ENCODE measurements at places on chromosomes 7 and 10.
A peak's percentile ranks its signal among the peaks of the same experiment; 100 is the strongest.

DNA sequence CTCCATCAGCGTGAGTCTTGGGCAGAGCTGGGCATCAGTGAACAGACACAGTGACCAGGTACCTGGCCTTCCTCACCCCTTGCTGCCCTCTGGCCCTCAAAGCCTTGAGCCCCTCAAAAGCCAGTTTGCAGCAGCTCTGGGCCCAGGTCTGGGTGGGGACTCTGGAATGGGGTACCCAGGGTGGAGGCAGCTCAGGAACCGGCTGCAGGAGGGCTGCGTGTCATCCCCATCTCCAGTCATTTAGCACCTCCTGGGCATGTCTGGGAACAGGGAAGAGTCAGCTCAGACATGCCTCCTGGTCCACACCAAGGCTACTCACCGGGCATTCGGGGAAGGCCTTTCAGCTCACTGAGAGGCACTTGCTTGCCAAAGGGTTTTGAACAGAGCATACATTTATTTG, 503.3 kb downstream of the TCERG1L start:
- DNase-seq = no peak

DNA sequence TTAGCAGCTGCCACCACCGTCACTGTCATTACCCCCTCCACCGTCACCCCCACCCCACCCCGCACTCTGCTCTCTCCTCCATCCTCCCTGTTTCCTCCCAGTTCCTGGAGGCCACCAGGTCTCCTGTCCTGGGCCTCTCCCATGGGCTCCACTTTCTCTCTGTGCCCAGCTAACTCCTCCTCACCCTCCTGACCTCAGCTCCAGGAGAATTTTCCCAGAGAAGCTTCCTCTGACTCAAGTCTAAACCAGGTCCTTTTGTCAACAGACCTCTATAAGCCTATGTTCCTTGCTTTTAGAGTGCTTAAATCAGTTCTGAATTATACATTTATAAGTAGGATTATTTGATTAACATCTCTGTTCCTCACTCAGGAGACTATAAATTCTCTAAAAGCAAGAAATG, 150.0 kb downstream of the ARHGAP12 start:
- no peak for DNase-seq

DNA sequence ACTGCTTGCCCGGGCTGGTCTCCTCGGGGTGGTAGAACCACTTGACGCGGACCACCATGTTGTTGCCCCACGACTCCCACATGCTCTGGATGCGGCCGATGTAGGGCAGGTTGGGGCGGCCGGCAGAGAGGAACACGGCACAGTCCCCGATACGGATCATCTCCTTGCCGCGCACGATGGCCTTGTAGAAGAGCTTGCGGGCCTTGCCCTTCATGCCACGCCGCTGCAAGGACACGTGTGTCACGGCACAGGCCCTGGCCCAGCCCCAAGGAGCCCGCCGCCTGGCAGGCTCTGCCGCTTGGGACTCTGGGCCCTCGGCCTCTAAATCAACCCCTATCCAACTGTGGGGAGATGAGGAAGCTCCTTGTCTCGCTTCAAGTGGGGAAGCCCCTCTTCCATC, 26.4 kb downstream of the SLC29A4 start:
- no peak for DNase-seq

GRCh38 chr10:92066386-92066785, 142.8 kb downstream of the BTAF1 start:
- no peak for DNase-seq

- no peak for DNase-seq
These were observed 102.8 kb upstream of the MBL2 start for GRCh38 chr10:52875336-52875735.

DNA sequence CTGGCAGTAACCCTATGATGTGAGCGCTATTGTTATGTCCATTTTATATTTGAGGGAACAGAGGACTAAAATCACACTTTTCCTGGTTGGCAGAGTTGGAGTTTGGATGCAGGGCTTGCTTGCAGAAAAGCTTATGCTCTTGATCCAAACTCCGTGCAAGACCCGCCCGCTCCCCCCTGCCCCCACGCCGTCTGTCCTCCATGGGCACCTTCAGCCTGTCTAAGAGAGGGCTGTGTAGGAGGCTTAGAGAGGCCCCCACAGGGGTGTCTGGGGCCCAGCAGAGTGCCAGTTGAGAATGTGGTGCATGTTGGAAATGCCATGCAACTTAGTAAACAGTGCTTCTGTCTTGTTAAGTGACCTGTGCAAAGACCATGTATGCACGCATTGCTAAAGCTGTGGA, 170.5 kb upstream of the NPY start:
- DNase-seq = no peak

DNA sequence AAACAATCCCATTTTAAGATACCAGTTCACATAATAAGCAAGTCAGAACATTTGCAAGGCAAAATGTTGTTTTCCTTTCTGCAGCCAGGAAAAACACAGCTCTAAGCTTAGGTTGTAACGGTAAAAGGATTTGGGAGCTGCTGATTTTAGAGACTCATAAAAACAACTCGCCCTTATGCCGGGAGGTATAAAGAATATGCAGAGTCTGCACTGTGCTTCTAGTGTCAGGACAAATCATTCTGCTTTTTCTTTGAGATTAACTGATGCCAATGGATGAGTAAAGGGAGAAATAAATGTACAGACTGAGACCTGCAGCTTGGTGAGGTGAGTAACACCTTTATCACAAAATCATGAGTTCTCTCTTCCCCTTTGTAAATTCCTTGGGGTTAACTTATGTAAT, 2.0 kb upstream of the SFR1 start:
- no peak for DNase-seq

GRCh38 chr7:40197527-40197926, 62.7 kb downstream of the SUGCT start:
- DNase-seq = no peak

GRCh38 chr10:47173929-47174442, 126.0 kb upstream of the GDF10 start:
- no peak for DNase-seq

GRCh38 chr10:81040940-81041339, 503.2 kb downstream of the SH2D4B start:
- DNase-seq = no peak

DNA sequence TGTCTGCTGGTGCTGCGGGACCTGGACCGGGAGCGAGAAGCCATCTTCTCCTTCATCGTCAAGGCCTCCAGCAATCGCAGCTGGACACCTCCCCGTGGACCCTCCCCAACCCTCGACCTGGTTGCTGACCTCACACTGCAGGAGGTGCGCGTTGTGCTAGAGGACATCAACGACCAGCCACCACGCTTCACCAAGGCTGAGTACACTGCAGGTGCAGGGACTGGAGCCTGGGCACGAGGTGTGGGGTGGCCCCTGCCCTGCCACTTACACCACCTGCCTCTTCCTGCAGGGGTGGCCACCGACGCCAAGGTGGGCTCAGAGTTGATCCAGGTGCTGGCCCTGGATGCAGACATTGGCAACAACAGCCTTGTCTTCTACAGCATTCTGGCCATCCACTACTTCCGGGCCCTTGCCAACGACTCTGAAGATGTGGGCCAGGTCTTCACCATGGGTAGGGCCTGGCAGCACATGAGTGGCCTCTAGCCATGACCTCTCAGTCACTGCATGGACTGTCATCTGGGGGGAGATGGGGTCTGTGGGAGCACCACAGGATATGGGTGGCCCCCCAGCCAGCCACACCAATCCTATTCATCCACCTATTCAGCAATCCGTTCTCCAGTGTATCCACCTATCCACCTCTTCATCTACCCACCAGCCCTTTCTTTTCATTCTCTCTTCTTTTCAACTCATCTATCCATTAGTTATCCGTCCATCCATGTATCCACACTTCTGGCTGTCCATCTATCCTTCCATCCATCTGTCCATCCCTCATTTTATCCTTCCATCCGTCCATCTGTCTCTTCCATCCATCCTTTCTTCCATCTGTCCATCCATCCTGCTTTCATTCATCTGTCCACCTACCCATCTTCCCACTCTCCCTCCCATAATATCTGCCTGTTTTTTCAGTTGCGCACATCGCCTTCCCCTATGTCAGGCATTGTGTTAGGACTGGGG, 34.5 kb upstream of the VSIR start:
- no peak for DNase-seq

DNA sequence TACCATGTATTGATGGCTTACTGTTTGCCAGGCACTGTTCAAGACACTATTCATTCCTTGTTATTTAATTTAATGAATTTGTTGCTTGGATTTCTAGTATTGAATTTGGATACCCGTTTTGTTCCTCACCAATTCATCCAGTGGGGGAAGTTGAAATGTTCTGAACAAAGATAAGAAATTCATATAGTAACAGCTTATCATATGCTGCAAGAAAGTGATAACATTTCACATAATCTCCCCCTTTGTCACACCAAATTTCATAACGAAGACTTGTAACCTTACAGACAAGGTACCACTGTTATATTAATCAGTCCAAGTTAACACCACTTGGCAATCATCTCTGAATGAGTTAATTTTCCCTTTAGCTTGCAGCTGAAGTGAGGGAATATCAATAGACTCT, 42.1 kb downstream of the SCIN start:
- DNase-seq = no peak

- DNase-seq = no peak
These were observed 22.7 kb downstream of the AVPI1 start for GRCh38 chr10:97664282-97664850.

DNA sequence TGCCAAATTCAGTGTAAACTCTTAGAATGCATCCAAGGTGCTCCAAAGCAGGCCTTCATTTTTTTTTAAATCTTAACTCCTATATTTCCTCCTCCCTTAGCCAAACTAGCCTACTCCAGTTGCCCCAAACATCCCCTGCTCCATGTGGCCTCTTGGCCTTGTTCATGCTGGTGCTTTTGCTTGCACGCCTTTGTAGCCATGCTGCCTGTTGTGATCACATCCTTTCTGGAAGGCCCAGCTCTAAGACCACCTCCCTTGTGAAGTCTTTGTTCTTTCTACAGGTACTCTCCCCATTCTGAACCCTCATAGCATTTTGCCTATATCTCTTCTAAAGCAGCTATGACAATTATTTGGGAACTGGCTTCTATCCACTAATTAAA, 375.3 kb upstream of the NFE2L3 start:
- DNase-seq = no peak

DNA sequence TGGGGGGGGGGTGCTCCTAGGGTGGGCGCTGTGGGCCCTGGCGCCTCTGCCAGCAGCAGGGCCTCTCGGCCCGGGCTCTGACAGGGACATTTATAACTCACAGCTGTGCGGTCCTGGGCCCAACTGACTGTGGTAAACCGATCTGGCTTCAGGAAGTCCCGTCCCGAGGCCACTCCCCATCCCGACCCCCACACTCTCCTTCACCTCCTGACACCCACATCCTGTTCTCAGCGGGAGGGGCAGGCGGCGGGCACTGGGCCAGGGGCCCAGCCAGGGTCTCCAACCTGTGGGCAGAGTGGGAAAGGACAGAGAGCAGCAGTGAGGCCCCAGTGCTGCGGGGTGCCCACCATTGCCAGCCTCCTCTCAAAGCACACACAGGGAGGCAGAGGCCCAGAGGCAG, 69.1 kb downstream of the ZMIZ1 start:
- no peak for DNase-seq

DNA sequence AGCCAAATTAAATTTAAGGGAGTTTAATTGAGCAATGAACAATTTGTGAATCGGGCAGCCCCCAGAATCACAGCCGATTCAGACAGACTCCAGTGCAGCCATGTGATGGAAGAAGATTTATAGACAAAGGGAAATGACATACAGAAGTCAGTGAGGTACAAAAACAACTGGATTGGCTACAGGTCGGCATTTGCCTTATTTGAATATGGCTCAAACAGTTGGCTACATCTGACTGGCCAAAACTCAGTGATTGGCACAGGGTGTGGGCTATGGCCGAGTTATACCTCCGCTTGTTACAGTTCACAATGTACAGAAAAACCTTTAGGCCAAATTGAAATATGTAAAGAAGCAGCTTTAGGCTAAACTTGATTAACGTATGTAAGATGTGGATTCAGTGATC, 30.8 kb upstream of the EIF4H start:
- DNase-seq = no peak

- DNase-seq = no peak
These were observed 126.1 kb upstream of the TMEM196 start for GRCh38 chr7:19899529-19899928.

GRCh38 chr7:46387646-46388045, 466.6 kb upstream of the IGFBP3 start:
- DNase-seq = no peak

DNA sequence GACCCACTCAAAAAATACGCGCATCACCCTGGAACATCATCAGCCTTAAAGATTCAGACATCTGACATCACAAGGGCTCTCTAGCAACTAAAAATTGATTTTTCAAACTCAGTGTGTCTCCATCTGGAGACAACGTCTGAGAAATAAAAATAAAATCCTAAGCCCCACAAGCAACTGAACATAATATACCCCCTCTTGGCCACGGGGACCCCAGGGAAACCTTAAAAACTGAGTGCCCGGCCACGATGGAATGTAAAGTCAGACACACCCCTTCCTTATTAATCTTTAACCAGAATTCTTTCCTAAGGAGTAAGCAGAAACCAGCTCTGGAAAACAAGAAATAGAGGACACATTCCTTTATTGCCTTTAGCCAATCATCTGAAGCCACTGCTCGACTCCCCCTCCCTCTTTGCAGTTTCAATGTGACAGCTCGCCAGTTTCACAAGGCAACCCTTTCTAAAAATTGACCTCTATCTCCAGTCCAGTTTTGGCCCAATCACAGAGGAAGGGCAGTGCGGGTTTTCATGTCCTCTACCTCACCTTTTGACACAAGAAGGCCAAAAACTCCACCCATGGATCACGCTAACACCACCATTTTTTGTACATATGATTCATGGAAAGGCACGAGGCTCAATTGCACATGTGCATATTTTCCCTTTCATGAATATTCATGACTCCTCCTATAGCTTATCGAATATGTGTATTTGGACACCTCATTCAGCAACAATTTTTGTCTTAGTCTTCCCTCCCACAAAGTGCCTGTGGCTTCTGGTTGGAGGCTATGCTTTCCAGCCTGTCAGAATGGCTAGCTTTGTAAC, 24.2 kb downstream of the IFIT3 start:
- peak; percentile 84 for DNase-seq

DNA sequence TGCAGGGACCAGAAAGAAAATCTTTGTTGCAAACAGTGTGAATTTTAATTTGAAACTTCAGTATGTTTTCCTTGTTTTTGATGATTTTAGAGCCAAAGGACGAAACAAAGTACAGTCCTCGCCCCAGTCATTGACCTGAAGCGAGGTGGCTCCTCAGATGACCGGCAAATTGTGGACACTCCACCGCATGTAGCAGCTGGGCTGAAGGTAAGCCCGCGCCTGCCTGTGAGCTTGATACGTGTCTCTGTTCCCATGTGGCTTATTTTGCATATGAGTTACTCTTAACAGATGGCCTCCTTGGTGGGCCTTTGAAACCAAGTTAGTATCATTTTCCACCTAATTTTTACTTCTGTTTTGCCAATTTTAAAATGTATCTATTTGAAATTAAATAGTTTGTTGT, 12.3 kb downstream of the RBM17 start:
- no peak for DNase-seq

DNA sequence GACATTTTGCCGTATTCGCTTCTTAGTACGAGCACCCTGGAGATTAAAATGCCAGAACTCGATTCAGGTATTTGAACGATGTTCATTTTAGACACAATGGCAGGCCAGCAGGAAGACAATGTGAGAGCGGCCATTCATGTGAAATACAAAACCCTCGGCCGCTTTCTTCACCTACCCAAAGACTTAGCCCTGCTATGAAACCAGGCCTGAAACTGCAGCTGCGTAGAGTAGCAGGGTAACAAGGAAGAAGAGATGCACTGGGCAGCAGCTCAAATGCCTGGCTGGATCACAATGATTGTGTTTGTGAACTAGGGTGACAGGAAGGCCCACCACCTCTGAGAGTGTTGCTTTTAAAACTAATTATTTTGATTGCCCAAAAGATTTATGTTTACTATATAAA, 234.8 kb downstream of the TRIL start:
- DNase-seq = no peak

Data from coronary artery (tissue), 2 donors.